Muscle of leg (tissue), 16 donors: ENCODE measurements at places on chromosomes 12 and 14. TPM values are rescaled to one million over a fixed set of nuclear protein-coding genes. Genes with fewer than 3 reads are reported as not detected.

DNA sequence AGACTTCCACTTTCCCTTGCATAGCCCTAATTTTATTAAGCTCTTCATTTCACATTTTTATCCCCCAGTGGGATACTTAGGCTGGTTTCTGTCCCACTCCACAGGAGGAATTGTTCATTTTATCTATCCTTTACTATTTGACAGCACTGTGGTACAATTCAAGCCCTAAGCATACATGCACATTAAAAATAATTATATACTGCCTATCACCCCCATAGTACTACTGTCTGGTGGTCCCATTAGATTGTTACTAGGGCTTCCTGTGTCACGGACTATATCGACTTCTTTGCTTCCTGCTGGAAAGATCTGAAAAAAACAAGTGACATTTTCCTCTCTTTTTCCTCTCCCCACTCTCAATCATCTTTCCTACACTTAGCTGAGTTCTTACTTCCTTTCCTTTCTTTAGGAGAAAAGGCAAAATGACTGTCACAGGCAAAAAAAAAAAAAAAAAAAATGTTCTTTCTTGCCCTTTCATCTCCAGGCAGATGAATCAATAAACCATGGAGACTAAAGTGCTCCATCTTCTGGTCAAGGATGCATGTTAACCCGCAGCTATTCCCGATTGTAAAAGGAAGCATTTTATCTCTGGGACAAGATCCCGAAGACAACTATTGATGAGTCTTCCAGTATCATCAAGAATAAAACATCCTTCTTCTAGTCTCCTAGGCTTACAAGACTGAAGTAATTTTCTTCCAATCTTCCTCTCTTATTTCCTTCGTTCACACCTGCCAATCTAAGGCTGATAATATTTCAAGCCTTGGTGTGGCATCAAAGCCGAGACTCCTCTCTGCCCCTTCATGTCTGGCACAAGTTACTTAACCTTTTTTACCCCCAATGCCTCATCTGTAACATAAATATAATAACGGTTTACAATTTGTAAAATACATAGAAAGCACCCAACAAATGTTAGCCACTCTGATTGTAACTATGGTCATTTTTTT lies 94.4 kb upstream of the PLEKHG7 start:
- H3K36me3 ChIP-seq, result no peaks in the 10 kb centered on the region
- H3K4me3 ChIP-seq, result no peak overlapping the region
- H3K4me1 ChIP-seq, result no peaks in the 10 kb centered on the region
- H3K27me3 ChIP-seq, result no peaks in the 10 kb centered on the region
- DNase-seq, result peak; percentile 66
- no peak overlapping the region for H3K27ac ChIP-seq

DNA sequence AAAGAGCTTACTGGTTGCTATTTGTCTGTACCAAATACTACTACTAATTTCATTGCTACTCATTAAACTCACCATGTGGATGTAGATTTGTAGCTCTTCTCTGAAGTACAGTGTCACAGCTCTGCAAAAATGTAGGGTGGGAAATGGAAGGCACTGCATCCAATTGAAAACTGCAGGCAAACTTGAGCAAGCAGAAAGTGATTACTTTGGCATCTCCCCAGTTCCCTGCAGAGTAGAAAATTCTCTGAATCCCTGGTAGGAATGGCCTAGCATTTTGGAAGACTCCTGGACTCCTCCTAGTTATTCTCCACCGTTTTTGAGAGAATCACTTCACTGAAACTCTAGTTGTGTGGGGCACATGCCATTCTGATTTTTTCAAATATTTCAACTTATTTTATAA lies 239.1 kb downstream of the DIO2 start:
- H3K27me3 ChIP-seq, result no peaks in the 10 kb centered on the region
- no peaks in the 10 kb centered on the region for H3K4me1 ChIP-seq
- DNase-seq, result no peak
- no peaks in the 10 kb centered on the region for H3K36me3 ChIP-seq
- H3K4me3 ChIP-seq, result no peak overlapping the region

- peaks cover 13% of the 10 kb centered on the region for H3K27me3 ChIP-seq
- no peaks in the 10 kb centered on the region for H3K4me1 ChIP-seq
- no peak overlapping the region for H3K27ac ChIP-seq
- no peak overlapping the region for H3K4me3 ChIP-seq
- DNase-seq, result no peak
Observed at GRCh38 chr12:53241623-53242412, 9.8 kb upstream of the RARG start.

DNA sequence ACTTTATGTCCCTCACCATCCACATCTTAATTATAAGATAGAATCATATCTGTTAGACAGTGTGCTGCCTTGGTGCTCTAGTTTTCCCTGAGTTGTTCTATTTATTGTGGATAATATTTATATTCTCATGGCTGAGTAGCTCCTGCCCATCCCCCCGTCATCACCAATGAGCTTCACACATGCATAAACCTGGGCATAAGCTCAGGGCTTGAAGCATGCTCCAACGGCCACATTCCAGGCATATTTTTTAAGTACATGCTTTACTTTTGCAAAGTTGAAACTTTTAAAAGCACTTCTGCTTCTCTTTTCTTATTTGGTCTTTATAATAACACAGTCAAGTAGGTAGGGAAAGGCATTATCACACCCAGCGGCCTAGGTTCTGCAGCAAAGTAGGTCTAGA lies 3.4 kb upstream of the FBXO34 start:
- no peak overlapping the region for H3K27ac ChIP-seq
- no peaks in the 10 kb centered on the region for H3K36me3 ChIP-seq
- no peak overlapping the region for H3K4me3 ChIP-seq
- DNase-seq, result peak; percentile 46
- no peaks in the 10 kb centered on the region for H3K27me3 ChIP-seq
- peaks cover 6% of the 10 kb centered on the region for H3K4me1 ChIP-seq

DNA sequence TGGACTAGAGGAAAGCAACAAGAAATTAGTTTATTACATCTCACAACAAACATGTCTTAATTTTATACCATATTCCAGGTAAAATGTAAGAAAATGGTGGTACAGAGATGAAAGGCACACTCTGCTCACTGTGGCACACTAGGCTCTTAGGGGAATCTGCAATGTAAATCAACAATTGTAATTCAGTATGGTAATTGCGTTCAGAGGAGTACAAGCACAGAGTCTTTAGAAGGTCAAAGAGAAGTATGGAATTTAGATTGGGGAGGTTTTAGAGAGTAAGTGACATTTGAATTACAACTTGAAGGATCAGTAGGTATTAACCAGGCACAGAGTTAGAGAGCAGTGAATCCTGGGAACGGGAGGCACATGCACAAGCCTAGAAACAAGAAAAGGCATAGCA lies 694.0 kb upstream of the USP15 start:
- H3K4me1 ChIP-seq, result no peaks in the 10 kb centered on the region
- no peaks in the 10 kb centered on the region for H3K36me3 ChIP-seq
- no peak for DNase-seq
- no peak overlapping the region for H3K27ac ChIP-seq
- no peaks in the 10 kb centered on the region for H3K27me3 ChIP-seq

- DNase-seq, result peak; percentile 27
- no peaks in the 10 kb centered on the region for H3K27me3 ChIP-seq
- no peak overlapping the region for H3K4me3 ChIP-seq
- H3K4me1 ChIP-seq, result no peaks in the 10 kb centered on the region
Observed at GRCh38 chr12:5965950-5966383, 20.9 kb upstream of the ANO2 start.

DNA sequence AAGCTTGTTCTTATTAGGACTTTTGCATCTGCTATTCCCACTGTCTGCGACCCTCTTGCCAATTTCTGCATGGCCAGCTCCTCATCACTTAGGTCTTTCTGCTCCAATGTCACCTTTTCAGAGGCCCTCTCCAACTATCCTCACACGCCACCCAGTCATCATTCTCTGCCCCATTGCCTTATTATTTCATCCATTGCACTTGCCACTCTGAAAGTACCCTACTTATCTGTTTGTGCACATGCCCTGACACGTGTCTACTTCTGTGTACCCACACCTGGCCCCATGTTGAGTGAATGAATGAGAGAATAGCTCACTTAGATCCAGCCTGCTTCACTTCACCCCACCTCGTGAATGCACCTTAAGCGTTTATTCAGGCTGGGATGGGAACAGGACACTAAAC lies 218.7 kb upstream of the TBX3 start:
- H3K4me3 ChIP-seq, result no peak overlapping the region
- no peak overlapping the region for H3K27ac ChIP-seq
- peaks cover 6% of the 10 kb centered on the region for H3K4me1 ChIP-seq

DNA sequence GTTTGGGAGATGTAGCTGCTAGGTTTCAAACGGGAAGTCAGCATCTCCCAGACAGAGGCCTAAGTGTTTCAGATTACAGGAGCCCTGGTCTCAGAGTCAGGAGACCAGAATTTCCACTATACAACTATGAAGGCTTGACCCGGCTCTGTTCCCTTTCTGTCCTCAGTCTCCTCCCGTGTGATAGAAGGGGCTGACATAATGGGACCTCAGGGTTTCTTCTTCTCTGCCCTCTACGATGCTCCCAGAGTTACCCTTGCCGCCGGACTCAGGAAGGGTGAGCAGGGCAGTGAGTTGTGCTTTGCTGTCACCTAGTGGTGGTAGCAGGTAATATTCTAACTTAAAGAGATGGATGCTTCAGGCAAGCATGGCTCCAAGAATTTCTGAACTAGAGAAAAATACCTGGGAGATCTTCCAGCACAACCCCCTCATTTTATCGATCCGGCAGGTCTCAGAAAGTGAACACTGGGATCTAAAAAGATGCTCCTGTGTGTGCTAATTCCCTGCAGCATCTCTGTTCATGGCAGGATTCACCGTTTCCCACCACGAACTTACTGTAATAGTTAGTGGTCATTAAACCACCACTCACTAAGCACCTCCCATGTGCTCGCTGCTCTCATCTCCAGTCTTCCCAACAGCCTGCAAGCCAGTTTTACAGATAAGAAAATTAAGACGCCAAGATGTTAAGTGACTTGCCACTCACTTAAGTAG lies 84.4 kb downstream of the VWF start:
- no peaks in the 10 kb centered on the region for H3K36me3 ChIP-seq
- no peak overlapping the region for H3K4me3 ChIP-seq
- H3K27ac ChIP-seq, result no peak overlapping the region
- peaks cover 2% of the 10 kb centered on the region for H3K27me3 ChIP-seq
- DNase-seq, result peak; percentile 75
- no peaks in the 10 kb centered on the region for H3K4me1 ChIP-seq

DNA sequence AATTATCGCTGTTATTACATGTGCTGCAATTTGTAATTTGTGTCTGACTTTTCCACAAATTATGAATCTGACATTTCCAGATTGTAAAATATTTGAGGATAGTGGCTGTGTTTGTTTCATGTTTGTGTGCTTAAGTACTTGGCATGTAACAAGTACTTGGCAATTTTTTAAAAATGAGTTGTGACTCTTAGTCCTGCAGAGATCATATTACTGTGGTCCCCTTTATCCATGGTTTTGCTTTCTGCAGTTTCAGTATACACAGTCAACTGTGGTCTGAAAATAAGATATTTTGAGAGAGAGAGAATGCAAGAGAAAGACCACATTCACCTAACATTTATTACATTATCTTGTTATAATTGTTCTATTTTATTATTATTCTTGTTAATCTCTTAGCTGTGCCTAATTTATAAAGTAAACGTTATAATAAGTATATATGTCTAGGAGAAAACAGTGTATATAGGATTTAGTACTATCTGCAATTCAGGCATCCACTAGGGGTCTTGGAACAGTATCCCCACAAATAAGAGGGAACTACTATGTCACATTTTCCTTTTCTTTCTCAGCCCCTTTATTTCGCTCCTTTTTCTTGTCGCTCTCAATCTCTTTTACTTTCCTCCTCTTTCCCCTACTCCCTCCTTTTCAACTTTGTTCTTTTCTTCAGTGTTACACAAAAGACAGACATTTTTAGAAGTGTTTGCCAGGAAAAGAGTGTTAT lies 176.1 kb downstream of the FUT8 start:
- no peak overlapping the region for H3K4me3 ChIP-seq
- H3K36me3 ChIP-seq, result no peaks in the 10 kb centered on the region
- no peaks in the 10 kb centered on the region for H3K27me3 ChIP-seq
- peak; percentile 36 for DNase-seq

GRCh38 chr12:41992692-41993215 lies 151.9 kb downstream of the GXYLT1 start:
- H3K36me3 ChIP-seq, result no peaks in the 10 kb centered on the region
- no peak overlapping the region for H3K27ac ChIP-seq
- H3K4me3 ChIP-seq, result no peak overlapping the region
- no peak for DNase-seq
- no peaks in the 10 kb centered on the region for H3K4me1 ChIP-seq
- H3K27me3 ChIP-seq, result no peaks in the 10 kb centered on the region

GRCh38 chr12:23008623-23009022 lies 383.7 kb downstream of the ETNK1 start:
- H3K4me1 ChIP-seq, result no peaks in the 10 kb centered on the region
- no peaks in the 10 kb centered on the region for H3K36me3 ChIP-seq
- no peaks in the 10 kb centered on the region for H3K27me3 ChIP-seq
- DNase-seq, result peak; percentile 77
- H3K27ac ChIP-seq, result no peak overlapping the region

Gene NGB
- total RNA-seq, result not detected

Gene ENDOU
- total RNA-seq, result 0.31 TPM

Gene FAM90A1
- total RNA-seq, result 0.09 TPM

Gene ACRBP
- 1.4 TPM for total RNA-seq

Gene VDR
- total RNA-seq, result 0.40 TPM

Gene OAS2
- total RNA-seq, result 1.8 TPM

Gene CINP
- 30.1 TPM for total RNA-seq
